ENCODE measurements at places on chromosomes 1 and 21.

- DNase-seq = no peak
Observed at GRCh38 chr1:198157847-198158725, 1.3 kb downstream of the NEK7 start.

DNA sequence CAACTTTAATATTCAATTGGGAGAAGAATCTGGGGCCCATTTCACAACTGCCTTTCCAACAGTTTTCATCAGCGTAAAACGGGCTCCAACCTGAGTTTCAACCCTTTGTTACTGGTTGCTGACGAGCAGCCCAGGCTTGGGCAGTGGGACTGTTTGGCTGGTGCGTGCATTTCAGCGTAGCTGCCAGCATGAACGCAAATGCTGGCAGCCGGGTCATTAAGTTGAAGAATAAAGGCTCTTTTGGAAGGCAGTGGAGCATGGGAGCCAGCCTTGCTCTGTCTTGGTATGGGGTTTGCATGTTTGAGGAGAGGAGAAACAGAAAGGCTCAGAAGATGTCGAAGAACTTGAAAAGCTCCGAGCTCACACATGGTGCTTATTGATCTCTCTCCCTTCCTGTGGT, 40.7 kb downstream of the WDR3 start:
- no peak for DNase-seq

GRCh38 chr21:25994758-25995163, 175.8 kb downstream of the APP start:
- DNase-seq = no peak

- DNase-seq = no peak
Observed at GRCh38 chr1:28170001-28170596, 6.4 kb downstream of the PTAFR start.

- no peak for DNase-seq
Observed at GRCh38 chr1:70434253-70434859, 23.3 kb downstream of the CTH start.

GRCh38 chr1:8027748-8028570, 1.9 kb upstream of the ERRFI1 start:
- no peak for DNase-seq

- DNase-seq = no peak
Observed at GRCh38 chr21:33478182-33478581, 1.6 kb downstream of the TMEM50B start.

GRCh38 chr1:226327761-226328162, 18.8 kb upstream of the LIN9 start:
- no peak for DNase-seq

DNA sequence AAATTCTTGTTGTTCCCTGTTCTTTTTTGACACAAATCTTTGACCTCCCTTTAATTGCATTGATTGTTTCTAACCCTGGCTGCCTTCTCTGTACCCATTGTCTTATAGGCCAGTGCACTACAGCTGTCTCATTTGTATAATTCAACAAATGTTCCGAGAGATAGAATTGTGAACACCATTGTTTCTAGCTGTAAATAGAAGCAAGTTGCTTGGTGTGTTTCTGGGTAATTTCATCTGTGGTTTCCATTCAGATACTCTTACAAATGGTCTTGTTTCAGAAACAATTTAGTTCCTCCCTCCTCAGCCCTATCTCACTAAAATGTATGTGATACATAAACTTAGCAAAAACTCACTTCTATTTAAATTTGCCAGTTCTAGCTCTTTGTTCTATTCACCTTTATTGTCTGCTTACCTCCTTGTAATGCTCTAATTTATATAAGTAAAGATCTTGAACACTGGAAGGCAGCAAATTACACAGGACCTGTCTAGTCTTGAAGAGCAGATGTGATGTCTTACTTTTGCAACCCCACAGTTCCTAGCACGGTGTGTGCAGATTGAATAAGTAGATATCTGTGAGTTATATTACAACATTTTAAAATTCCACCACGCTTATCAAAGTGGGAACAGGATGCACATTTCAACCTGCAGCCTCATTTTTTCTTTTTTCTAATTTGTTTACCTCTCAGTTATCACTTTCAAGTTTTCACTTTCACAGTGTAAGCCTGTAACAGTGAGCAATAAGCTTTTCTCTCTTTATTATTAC, 515.6 kb upstream of the ZP4 start:
- DNase-seq = no peak

DNA sequence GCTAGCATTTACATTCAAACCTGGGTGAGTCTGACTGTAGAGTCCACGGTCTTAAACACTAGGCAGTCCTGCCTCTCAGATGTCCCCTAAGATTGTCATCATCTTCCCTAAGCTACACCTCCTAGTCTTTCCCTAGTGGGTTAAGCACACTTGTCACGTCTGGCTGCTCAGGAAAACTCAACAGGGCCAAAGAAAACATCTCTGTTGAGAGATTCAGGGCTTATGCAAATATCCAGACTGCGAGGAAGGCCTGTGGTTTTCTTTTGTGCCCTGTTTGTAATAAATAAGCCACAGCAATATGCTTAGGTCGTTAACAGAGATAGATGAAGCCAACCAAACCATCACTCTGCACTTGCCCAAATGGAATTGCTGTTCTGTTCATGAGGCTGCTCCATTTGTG, 472.6 kb upstream of the DEPDC1 start:
- DNase-seq = no peak

DNA sequence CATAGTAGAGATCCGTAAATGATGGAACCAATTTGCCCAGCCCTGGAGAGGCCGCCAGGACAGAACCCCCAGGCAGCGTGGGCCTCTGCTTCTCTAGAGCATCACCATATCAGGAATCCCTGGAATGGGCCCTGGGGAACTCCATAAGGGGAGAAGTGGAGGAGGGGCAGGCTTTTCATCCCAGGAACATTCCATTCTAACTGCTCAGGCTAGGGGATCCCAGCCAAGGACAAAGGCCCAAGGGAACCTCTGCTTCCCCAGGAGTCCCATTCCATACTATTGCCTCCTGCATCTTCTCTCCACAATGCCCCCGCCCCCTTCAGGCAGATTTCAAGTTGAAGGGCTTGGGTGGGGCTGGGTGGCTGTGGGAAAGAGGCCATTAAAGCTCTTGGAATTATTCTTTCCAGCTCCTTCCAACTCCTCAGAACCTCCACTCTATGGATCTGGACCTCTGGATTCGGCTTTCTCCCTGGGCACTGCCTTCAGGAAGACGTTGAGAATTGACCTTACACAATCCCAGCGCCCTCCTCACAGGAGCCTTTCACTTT, 6.0 kb downstream of the TRNP1 start:
- DNase-seq = no peak

- no peak for DNase-seq
Observed at GRCh38 chr1:194975913-194976312, 1632.3 kb downstream of the KCNT2 start.

GRCh38 chr1:172359491-172359999, 60.9 kb upstream of the C1orf105 start:
- no peak for DNase-seq

GRCh38 chr21:33067457-33067856, 2.5 kb upstream of the OLIG1 start:
- no peak for DNase-seq

GRCh38 chr1:187390215-187390818, 561.6 kb downstream of the PLA2G4A start:
- no peak for DNase-seq

DNA sequence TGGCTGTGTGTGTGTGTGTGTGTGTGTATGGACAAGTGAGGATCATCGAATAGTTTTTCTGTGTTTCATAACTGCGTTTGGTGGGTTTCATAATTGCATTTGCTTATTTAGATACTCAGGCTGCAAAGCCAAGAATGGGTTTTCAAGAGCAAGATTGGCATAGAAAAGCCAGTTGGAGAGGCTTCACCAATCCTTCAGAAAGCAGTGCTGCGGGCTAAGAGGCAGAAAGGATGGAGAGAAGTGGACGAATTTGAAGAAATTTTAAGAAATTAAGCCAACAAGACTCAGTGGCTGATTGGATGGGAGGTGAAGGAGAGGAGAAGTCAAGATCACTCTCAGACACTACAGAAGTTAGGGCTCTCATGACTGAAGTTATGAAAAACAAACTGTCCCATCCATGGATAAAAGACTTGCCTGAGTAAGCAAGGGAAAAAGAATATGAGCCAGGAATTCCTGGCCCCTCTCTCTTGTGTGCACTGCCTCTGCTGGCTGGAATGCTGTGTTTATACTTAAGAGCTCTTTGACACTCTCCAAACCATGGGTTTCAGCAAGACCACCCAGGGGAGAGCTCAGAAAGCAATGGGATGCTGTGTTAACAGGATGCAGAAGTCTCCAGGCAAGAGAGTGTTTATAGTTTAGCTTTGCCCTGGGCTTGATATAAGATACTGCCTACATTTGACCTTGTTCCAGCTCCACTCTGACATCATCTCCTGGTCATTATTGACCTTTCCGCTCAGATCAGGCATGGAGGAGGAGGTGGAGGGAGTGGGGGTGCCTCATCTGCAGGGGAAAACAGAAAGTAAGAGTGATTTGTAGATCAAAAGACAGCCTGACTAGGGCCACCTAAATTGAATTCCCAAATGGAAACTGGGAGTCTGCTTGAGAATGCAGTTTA, 232.0 kb upstream of the PLXNA2 start:
- DNase-seq = no peak

DNA sequence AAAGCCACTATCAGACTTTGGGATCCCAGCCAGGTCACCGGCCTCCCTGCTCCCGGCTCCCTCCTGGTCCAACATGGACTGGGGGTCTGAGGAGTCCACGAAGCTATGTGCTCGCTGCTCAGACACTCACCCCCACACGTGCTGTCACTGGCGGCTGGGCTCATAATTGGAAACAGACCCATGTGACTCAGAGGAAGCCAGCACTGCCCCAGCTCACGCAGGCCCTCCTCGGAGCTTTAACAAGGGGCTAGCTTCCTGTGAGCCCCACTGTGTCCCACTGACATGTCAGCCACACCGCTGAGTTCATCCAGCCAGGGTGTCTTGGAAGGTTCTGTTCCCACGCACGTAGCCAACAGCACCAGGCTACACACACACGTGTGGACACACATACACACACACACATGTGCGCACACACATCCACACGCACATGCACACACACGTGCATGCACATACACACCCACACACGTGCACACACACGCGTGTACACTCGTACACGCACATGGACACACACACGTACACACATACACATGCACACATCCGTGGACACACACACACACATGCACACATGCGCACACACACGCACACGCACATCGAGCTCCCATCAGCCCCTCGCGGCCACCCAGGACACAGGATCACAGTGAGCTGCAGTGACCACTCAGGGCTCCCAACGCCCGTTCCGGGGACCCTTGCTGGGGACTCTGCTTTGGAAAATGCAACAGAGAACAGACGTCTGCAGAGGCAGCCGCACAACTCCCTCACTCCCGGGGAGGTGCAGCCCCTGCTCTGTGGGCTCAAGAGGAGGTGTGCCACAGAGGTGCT, 18.4 kb upstream of the COL6A2 start:
- DNase-seq = no peak

- DNase-seq = no peak
Observed at GRCh38 chr1:168709405-168710363, 19.3 kb downstream of the DPT start.

GRCh38 chr1:64196074-64196870, 7.2 kb upstream of the UBE2U start:
- no peak for DNase-seq

DNA sequence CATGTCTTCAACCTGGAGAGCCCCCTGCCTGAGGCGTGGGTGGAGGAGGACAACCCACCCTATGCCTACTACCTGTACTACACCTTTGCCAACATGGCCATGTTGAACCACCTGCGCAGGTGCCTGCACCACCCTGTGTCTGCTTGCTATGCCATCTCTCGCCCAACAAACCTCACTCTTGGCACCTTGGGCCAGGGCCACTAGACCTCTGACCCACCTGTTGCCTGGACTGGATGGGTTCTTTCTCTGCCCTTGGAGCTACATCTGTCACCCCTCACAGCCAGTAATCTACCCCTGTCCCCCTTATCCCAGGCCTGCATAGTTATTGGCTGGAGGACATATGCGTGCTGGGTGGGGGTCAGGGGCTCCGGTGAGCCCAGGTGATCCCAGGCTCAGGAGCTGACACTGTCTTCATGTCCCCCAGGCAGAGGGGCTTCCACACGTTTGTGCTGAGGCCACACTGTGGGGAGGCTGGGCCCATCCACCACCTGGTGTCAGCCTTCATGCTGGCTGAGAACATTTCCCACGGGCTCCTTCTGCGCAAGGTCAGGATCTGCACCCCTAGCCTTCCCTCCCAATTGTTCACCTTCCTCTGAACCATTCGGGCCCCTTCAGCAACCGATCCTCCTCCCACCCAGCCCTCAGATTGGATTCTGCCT, 9.9 kb downstream of the AMPD2 start:
- DNase-seq = no peak

DNA sequence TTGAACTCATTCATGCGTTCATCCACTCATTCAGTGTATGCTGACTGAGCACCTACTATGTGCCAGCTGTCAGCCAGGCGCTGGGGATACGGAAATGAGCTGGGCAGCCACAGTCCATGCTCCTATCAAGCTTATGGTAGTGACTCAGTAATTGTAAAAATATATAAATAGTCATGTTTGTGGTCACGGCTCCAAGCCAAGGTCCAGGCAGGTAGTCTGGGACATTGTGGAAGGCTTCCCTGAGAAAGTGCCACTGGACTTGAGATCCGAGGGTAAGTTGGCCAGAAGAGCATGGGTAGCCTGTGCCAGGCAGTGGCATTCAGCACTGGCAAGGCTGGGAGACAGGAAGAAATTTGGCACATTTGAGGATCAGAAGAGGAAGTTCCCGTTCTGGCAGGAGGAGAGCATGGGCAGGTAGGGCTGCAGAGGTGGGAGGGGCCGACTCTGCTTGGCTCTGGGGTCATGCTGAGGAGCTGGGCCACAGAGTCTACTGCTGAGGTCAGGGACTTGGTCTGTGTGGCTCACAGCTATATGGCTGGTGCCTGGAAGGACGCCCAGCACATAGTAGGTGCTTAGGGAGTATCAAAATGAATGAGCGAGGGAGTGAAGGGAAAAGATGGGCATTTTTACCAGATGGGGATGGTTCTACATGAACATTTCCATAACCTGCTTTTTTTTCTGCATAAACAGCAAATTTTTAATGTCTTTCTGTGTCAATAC, 6.9 kb downstream of the PTPRF start:
- DNase-seq = no peak

DNA sequence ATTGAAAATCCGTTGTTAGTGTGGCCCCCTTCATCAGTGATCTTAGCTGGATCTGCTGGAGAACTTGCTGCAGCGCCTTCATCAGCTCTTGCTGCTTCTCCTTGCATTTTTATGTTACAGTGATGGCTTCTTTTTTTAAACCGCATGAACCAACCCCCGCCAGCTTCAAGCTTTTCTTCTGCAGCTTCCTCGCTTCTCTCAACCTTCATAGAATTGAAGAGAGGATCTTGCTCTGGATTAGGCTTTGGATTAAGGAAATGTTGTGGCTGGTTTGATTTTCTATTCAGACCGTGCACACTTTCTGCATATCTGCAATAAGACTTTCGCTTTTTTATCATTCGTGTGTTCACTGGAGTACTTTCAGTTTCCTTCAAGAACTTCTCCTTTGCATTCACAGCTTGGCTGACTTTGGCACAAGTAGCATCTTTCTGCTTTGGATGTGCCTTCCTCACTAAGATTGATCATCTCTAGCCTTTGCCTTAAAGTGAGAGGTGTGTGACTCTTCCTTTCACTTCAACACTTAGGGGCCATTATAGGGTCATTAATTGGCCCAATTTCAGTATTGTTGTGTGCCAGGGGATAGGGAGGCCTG, 13.1 kb downstream of the RNF187 start:
- no peak for DNase-seq

Data from GM06990 (cell line).